Activated naive CD8-positive, alpha-beta T cell treated with anti-CD3 and anti-CD28 coated beads, Interleukin-2, amount 50 U/mL, for 16 hours (primary cell): ENCODE measurements at places on chromosomes 6 and 20.

DNA sequence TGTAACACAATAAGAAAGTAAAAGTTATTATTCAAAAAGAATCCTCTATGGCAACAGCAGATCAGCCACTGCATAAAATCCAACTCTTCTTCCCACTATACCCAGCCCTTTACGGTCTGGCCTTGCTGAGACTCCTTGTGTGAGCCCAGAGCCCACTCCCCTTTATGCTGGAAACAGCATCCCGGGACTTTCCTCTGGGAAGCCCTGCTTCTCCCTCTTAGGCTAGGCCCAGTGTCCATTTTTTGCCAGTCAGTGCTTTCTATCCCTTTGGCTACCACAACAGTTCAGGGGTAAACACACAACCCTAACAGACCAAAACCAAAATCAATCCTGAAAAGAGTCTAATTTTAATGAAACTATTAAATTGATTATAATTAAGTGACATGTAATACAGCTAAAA lies 20.6 kb downstream of the FKBP5 start:
- no peak for DNase-seq

- DNase-seq = no peak
These were observed 16.5 kb downstream of the SNHG17 start for GRCh38 chr20:38418509-38419204.

DNA sequence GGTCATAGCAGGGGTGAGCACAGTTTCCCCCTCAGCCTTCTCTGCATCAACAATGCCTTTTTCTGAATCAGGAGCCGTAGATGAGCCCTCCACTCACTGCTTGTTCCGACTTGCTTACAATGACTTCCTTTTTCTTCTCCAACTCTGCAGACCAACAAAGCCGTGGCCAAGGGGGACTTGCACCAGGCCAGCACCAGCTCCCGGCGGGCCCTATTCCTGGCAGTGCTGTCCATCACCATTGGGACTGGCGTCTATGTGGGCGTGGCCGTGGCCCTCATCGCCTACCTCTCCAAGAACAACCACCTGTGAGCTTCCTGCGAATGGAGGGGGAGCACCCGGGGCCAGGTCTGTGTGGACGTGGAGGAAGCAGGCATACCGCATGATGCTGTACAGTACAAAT lies 195.8 kb downstream of the SYNDIG1 start:
- DNase-seq = no peak

GRCh38 chr20:2637246-2637645 lies 15.2 kb upstream of the NOP56 start:
- DNase-seq = no peak

DNA sequence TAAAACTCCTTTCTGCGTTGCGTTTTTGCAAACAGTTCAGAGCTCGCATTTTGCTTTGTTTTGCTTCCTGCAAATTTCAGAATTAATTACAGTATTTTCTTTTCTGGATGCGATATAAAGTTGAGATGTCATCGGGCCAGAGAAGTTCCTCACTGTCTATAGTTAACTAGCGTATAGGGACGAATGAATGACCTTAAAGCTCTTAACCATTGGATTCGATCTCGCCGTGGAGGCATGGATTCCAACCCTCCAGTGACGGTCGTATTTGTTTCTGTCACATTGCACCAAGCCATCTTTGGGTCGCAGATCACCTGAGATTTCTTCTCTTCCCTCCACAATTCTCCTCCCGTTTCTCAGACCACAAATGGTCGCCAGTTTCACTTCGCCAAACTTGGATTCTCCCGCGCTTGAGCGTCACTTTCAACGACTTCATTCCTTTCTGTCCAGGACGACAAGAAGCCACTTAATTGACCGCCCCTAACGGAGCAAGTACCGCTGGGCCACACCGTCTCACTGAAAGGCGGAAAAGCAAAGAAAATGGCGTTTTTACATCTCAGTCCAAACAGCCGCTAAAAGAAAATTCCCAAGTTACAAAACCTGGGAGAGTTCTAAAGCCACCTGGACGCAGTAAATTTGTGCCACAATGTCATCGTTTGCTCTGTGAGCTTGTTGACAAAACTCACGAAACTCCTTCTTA lies 85.3 kb upstream of the ZNF184 start:
- no peak for DNase-seq

GRCh38 chr20:35252037-35252461 lies 25.6 kb downstream of the MMP24 start:
- no peak for DNase-seq

DNA sequence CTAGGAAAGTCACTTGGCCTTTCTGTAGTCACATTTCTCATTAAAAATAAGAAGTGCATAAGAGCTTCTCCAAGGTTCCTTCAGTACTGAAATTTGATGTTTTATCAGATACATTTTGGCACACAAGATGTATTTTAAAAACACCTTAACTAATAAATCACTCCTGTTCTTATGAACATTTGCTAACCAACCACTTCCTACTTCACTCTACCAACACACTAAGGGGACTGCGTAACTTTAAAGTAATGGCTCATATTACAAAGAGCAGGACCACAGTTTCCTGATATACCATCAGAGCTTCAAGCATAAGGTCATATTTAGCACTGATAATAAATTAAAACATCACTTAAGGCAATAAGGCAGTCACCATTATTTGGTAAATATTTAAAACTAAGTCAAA lies 104.4 kb downstream of the RALGAPA2 start:
- no peak for DNase-seq

- DNase-seq = no peak
These were observed 51.5 kb downstream of the PTPRT start for GRCh38 chr20:43138061-43138770.

GRCh38 chr6:147699637-147700036 lies 191.1 kb downstream of the SAMD5 start:
- DNase-seq = no peak

DNA sequence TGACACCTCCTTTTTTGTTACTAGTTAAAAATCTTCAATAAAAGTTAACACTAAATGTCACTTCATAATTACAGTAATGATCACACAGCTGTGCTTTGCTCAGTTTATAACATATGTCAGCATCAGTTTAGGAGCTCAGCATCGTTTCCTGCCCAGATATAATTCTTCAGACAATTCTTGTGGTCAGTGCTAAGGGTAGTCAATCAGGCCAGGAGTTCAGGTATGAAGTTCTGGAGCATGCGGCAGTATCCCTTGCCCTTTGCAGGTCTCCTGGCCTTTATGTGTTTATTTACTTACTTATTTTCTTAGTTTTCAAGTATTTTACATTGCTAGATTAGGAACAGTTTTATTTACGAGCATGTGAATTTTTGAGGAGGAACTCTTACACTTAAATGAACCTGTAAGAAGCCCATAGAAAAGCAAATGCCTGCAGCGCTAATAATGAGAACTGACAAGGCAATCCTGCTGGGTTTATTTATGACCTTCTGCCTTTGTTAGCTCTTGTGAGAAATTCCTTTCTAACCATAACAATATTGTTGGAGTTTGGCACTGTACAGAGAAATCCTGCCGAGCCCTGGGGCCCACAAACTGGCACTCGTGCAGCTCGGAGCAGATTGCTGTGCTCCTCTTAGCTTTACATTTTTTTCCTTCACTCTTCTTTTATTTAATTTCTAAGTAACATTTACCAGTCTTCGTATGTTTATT lies 252.8 kb downstream of the TMEM242 start:
- no peak for DNase-seq

DNA sequence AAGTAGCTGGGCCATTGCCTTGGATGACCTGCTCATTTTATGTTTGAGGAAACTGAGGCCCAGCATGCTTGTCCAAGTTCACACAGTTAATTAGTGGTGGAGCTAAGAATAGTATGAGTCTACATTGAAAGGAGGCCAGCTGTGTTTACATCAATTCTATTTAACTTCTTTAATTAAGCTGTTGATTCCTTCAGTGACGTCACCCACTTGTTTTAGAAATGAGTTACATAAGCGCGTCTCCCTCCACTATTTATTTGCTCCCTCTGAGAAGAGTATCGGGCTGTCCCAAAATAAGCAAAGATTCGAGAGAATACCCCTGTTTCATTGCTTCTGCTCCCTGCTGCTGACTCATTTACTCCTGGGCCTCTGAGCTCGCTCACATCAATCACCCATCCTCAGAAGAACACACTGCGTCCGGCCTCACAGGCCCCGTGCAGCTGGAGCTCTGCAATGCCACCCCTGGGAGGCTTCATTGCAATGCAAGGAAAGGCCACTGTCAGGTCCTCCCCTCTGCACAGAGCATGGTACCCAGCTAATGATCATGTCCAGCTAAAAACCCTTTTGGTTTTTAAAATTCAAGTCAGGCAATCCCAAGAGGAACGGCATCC lies 74.8 kb upstream of the BMP2 start:
- no peak for DNase-seq

DNA sequence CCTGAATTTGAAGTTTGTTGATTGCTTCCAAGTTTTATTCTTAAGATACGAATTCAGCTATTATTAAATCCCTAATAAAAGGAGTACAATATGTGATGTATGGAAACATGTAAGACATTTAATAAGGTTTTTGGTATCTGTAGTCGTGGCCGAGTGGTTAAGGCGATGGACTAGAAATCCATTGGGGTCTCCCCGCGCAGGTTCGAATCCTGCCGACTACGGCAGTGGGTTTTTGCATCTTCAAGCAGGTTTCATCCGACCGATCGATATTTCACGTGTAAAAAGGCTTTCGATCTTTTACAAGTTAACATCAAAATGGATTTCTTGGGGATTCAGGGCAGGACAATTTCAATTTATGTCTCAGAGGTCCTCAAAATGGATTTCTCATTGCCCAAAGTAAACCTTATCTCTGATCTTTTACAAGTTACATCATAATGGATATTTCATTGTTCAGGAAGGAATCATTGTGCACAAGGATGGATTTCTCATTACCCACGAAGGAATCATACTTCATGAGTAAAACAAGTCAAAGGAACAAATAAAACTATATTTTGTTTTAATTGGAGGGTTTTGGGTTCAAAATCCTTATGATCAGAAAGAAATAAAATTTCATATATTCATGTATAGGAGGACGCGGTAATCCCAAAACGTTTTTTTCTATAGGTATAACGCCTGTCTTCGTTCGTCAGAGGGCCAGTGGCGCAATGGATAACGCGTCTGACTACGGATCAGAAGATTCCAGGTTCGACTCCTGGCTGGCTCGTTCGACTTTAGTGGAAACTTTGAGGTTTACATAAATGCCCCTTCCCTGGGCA lies 37.3 kb upstream of the BTN3A2 start:
- DNase-seq = no peak

DNA sequence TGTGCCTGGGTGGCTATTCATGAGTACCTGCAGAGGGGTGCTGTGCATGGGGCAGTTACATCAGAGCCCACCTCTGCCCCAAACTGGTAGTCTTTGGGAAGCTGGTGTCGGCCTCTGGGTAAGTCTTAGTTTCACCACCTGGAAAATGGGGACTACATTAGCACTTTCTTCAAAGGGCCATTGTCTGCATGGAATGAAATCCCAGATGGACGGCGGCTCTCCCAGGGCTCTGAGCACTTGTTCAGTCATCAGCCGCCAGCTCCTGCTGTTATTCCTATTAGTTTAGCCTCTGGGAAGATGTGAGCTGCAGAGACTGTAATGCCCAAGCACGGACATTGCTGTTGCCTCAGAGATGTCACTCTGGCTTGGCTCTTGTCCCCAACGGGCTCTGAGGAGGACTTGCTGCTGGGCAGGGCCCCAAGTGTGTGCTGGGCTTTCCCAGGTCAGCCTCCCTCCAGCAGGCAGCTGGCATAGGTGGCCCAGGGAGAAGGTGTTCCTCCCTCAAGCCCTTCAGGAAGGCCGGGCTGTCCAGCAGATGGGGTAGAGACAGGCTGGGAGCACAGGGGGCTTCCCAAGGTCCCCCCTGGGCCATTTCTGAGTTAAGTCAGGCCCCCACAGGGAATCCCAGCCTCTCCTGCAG lies 268.3 kb downstream of the TFAP2C start:
- DNase-seq = no peak

- no peak for DNase-seq
These were observed 21.1 kb downstream of the RTN4IP1 start for GRCh38 chr6:106608080-106608668.

DNA sequence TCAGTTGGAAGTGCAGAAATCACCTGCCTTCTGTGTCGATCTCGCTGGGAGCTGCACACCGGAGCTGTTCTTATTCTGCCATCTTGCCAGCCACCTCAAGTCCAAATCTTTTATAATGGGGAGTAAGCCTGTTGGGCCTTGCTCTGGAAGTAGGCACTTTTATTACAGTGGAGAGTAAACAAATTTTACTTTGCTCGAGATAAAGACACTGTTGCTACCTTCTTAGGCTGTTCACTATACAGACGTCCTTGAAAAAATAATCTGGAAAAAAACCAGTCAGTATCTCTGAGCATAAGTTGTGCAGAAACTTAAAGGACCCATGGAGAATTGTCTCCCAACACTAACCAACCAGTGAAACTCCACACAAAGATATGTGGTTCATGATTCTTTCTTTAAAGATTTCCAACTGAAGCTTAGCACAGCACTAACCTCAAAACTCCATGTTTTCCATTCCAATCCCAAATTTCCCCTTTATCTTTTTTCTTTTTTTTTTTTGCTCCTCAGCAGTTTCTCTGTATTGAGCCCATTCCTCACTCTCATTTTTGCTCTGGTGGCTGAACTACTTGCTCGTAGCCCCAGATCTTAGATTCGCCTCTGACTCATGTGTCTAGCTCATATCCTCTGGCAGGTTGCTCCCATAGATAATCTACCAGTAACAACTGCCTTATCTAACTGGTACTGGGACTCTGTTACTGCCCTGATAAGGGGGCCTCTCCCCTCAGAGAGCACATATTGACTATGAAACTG lies 34.3 kb upstream of the COL9A1 start:
- DNase-seq = no peak

GRCh38 chr6:112933947-112934346 lies 586.8 kb downstream of the RFPL4B start:
- no peak for DNase-seq

DNA sequence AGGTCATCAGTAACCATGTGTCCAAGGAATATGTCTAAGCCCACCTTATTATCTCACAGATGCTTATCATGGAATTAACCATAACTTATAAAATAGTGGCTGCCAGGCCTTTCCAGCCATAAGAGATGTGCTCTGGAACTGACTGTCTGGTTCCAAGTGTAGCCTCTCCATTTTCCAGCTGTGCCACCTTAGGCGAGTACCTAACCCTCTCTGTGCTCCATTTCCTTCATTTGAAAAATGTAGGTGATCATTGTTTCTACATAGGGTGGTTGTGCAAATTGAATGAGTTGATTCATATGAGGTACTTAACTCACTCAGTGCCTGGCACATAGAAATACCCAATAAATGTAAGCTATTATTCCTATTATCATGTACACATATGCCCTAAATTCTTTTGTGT lies 102.5 kb upstream of the IYD start:
- no peak for DNase-seq
